ENCODE measurements at places on chromosomes 16 and 17.

- DNase-seq: no peak
These were observed 39.8 kb downstream of the TBX4 start for GRCh38 chr17:61491981-61492380.

- peak; percentile 27 for DNase-seq
These were observed 996 bp downstream of the TNFSF13 start for GRCh38 chr17:7559320-7560171.

GRCh38 chr17:19457046-19457445 lies 46.0 kb downstream of the RNF112 start:
- DNase-seq: no peak

GRCh38 chr17:80021600-80021999 lies 14.1 kb downstream of the TBC1D16 start:
- DNase-seq: no peak

- DNase-seq: no peak
These were observed 74.3 kb downstream of the TEX14 start for GRCh38 chr17:58617563-58617962.

GRCh38 chr17:21482189-21482865 lies 106.2 kb downstream of the KCNJ12 start:
- DNase-seq: no peak

GRCh38 chr17:1592751-1593629 lies 30.4 kb upstream of the PITPNA start:
- DNase-seq: no peak

- no peak for DNase-seq
These were observed 19.3 kb downstream of the CRISPLD2 start for GRCh38 chr16:84839054-84839453.

GRCh38 chr16:87060034-87060986 lies 256.9 kb downstream of the C16orf95 start:
- DNase-seq: no peak

Data from hematopoietic multipotent progenitor cell treated with erythropoietin and hydrocortisone succinate and interleukin-3 and kit ligand, for 6 days (in vitro differentiated cells).